Activated T-cell treated with anti-CD3 and anti-CD28 coated beads, Interleukin-2, amount 50 U/mL, for 4 hours (primary cell): ENCODE measurements at places on chromosomes 7 and 10. TPM values are rescaled to one million over a fixed set of nuclear protein-coding genes. Genes with fewer than 3 reads are reported as not detected.

ANKRD26 gene
- 2.4 TPM for total RNA-seq

FRMPD2 gene
- total RNA-seq, result not detected

- DNase-seq, result no peak
Observed at GRCh38 chr7:16978358-16979244, 96.8 kb upstream of the AGR3 start.

- DNase-seq, result no peak
Observed at GRCh38 chr10:51028420-51028819, 45.9 kb upstream of the PRKG1 start.

GRCh38 chr10:60646966-60647796 lies 131.1 kb upstream of the CDK1 start:
- peak; percentile 30 for DNase-seq

GIMAP7 gene
- total RNA-seq, result 23.9 TPM

AGMO gene
- total RNA-seq, result not detected

BEND7 gene
- 0.03 TPM for total RNA-seq

HOXA7 gene
- not detected for total RNA-seq

GRCh38 chr7:128032605-128033235 lies 1.5 kb upstream of the LRRC4 start:
- no peak for DNase-seq

DNA sequence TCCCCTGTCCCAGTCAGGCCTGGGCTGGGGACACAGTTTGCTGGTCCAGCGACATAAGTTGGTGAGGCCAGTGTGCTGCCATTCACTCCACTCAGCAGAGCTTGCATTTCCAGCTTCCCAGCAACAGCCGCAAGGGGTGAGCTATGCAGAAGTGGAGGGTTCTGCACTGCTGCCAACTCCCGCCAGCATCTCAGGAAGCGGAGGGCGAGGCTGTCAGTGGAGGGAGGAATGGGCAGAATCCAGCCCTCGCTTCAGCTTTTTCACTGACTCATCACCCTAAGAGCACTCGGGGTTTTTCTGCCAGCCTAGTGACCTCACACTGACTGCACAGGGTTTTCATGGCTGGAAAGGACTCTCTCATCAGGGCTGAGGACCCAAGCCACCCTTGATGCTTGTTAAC lies 625.1 kb upstream of the MKI67 start:
- DNase-seq, result no peak
